Neural progenitor cell (in vitro differentiated cells): ENCODE measurements at places on chromosomes 12 and 14.

DNA sequence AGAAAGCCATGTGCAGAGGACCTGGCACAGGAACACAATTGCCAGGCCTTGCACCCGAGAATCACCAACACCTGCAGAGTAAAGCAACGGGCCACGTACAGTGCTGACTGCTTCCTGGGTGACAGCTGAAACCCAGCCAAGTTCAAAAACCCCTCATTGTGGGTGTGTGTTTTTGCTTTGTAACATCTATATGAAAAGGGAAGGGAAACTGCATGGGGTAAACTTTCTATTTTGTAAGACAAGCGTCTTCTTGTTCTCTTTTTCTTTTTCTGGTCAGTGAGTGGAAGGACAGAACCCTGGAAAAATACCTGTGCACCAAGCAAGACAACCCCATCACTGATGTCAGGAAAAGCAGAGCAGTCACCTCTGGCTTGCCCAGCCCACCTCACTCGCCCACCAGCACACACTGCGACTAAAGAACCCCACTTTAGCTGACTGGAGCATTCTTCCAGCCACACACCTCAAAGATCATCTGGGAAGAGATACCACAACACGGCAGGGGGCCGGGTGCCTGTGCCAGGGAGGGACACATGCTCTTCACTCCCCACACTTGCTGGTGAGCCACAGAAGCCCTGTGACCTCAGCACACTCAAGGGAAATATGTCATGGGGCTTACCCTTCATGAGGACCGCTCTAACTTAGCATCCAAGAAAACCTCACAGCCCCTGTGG is 172.3 kb downstream of the NDUFA12 start:
- no peak for DNase-seq

DNA sequence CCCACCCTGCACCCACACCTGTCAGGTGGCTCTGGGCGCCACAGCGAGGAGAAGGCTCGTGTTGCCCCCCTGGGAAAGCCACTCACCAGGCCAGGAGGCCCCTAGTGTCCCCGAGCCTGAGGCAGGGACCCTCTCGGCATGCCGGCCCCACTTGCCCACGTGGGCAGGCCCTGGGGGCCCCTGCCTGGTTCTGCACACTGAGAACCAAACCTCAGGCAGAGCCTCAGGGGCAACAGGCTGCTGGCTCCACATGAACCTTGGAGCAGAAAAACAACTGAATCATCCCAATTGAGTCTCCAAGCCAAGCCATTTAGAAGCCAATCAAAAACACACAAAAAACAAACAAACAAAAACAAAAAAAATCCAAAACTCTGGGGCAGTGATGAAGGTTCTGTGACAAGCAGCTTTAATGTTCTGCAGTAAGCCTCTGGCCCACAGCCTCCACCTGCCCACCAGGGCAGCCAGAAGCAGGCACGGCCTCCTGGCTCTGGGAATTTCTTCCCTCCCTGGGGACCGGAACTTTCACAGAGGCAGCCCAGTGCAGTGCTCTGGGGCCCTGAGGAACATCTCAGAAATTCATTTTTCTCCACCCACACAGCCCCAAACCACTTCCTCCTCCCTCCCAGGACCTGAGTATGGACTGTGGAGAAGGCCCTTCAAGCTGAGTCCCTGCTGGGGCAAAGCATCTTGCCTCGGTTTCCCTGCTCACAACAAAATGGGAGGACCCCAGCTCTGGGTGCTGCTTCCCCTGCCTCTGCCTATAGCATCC is 90.2 kb downstream of the CHGA start:
- no peak for DNase-seq

- DNase-seq: no peak
Observed at GRCh38 chr14:65040666-65041433, 54.2 kb downstream of the FNTB start.

DNA sequence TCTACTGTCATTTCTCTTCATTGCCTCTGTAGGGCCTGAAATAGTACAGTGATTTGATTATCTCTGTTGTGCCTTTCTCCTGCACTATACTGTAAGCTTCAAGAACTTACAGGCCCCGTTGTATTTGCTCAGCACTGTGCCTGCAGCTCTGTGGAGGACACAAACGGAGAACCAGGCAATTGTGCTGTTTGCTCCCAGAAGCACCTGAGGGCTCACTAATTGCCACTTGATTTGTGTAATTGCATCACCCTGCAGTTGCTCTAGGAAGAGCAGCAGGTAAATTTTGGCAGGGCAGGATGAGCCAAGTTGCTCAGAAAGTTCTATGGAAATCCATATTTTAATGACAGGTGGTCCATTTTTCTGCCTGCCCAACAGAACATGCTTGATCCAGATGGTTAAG is 11.6 kb upstream of the KRT82 start:
- no peak for DNase-seq

GRCh38 chr12:127127897-127128296 is 1139.1 kb upstream of the TMEM132C start:
- no peak for DNase-seq

DNA sequence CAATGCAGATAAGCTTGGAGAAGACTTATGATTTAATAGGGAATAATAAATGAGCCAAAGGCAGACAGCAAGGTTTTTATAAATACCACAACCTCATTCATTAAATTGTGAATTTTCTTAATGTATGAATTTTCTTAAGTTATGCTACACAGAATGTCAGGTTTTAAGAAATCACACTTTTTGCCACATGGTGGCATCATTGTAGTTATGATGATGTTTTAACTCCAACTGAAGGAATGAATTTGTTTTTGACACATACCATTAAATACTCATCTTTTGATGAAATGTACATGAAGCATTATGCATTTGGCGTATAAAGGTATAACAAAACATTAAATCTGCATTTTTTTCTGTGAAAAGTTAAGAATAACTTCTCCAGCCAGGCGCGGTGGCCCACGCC is 524.1 kb upstream of the FBXO33 start:
- no peak for DNase-seq

GRCh38 chr12:117433878-117434277 is 72.5 kb upstream of the NOS1 start:
- DNase-seq: no peak

DNA sequence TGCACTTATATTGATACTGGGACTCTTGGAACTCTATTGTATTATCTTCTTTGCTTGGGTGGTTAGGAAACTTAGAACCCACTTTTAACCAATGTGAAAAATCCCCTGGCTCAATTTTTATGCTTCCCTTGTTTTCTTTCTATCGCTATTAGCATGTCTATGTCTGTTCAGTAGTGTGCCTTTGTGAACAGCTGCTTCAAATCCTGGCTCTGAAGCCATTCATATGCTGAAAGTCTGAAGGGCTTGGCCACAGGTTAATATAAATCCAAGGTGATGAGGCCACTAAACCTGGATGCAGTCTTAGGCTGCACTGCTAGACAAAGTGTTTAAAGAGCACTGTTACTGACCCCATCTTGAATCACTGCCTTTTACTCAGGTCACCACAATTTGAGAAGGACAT is 94.9 kb upstream of the RIC8B start:
- DNase-seq: no peak

DNA sequence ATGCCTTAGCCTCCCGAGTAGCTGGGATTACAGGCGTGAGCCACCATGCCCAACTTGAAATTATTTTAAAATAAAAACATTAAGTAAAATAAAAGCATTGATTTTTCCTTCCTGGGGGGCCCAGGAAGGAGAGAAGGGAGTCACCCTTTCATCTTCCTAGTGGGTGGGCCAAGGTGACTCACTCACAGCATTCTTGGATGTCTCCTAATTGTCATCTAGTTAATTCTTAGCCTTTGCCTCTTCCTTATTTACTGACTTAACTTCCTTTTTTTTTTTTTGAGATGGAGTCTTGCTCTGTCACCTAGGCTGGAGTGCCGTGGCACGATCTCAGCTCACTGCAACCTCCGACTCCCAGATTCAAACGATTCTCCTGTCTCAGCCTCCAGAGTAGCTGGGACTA is 29.2 kb downstream of the TMEM120B start:
- no peak for DNase-seq

- no peak for DNase-seq
Observed at GRCh38 chr14:24978862-24979724, 70.9 kb downstream of the STXBP6 start.

GRCh38 chr14:51707327-51707726 is 55.6 kb downstream of the FRMD6 start:
- no peak for DNase-seq

GRCh38 chr14:100192250-100192671 is 32.8 kb upstream of the DEGS2 start:
- DNase-seq: no peak

DNA sequence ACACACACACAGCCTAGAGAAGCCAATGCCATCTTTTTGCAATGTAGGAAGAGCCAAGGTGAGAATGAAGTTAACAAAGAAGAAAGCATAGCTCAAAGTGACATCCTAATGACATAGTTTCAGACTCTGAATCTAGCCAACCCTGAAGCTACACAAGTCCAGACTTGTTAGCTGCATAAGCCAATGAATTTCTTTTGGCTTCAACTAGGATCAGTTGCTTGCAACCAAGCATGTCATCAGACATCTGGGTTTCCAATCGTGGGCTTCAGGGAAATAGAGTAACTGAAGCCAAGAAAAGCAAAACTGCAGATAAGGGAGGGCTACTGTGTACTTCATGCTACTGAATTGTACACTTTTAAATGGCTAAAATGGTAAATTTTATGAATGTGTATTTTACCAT is 4.4 kb upstream of the GPHN start:
- no peak for DNase-seq

- no peak for DNase-seq
Observed at GRCh38 chr14:50452979-50453705, 56.5 kb upstream of the CDKL1 start.

DNA sequence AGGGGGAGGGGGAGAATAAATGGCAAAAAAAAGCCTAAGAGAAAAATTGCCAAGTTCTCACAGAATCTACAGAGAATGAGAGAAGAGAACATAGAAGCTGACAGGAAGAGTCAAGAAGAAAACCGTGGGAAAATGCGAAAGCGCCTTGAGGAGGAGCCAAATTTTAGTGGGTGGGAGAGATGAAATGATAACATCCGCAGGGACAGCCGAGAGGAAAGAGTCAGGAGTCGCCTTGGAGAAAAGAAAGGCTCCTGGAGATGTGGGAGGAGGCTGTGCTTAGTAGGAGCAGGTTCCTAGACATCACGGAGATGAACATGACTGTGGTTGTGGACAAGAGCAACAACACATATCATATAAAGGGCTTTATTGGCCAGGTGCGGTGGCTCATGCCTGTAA is 49.4 kb downstream of the PHLDA1 start:
- DNase-seq: no peak

- DNase-seq: no peak
Observed at GRCh38 chr12:114888448-114888847, 204.5 kb upstream of the TBX3 start.

DNA sequence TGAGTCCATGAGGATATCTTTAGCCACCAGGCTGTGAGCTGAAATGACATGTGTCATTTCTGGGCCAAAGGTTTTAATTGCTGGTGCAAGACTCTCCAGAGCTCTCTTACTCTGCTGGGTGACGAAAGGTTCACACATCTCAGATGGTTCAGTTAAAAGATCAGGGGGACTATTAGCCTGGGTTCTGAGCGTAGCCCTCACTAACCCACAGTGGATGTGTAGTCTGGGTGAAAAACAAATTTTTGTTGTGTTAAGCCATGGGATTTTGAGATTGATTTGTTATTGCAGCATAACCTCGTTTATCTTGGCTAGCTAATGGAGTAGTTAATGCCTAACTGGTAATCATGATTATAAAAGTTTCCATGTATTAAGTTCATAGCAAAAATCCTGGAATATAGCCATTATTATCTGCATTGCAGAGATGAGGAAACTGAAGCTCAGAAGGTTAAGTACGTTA is 251.5 kb downstream of the RMST start:
- no peak for DNase-seq

- no peak for DNase-seq
Observed at GRCh38 chr12:10957741-10958140, 18.7 kb upstream of the TAS2R14 start.

DNA sequence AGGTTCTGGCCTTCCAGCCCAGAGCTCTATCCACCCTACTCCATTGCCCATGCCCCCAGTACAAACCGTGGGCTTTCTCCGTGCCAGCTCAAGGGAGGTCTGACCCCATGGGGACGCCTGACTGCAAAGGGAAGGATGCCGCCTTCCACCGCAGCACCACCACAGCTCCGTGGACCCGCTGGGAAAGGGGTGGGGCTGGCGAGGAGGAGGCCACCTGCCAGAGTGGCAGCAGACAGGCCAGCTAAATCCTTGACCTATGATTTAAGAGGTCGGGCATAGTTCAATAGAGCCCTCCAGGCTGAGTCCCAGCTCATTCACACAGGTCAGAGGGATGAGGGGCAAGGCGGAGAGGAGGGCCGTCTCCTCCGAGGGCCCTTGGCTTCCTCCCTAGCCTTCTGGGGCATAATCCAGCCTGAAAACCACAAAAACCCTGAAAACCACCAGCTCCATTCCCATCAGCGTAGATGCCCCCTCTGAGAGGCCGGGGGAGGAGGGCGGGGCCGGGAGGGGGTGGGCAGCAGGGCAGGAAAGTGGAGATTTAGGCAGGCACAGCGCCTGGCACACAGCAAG is 14.9 kb upstream of the FIGNL2 start:
- DNase-seq: peak; percentile 78
